ENCODE measurements at places on chromosomes 5 and 9.

DNA sequence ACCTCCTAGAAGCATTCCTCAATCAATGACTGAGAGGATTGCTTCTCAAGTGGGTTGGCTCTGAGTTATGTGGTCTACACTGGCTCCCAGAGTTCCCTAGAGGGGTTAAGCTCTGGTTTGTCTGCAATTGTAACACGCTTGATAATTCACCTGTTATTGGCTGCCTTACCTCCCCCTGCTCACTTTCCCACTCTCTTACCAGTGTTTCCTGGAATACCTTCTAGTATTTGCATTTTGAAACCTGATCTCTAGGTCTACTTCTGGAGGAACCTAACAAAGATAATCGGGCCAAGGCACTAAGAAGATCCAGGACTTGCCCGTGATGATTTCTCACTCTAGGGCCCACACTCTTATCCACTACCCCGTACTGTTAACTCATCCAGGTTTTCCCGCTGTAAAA, 110.1 kb upstream of the MAP3K1 start:
- DNase-seq, result no peak

GRCh38 chr9:108056084-108056804, 566.7 kb upstream of the KLF4 start:
- no peak for DNase-seq

DNA sequence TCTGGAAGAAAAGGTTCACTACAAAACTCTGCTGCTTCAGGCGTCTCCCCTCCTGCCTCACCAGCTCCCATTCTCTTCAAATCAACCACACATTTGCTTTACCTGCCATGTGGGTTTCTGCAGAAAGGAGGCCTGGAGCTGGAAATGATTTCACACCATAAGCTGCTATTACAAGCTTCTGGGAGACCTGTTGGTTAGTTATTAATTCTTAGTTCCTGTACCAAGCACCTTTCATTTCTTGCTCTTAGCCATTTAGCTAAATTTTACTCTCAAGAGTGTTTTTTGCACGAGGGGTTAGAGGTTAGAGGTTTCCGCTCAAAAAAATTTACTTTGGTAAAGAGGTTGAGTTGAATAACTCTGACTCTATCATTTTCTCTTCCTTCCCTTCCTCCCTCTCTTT, 70.3 kb downstream of the MAP1B start:
- DNase-seq, result no peak

DNA sequence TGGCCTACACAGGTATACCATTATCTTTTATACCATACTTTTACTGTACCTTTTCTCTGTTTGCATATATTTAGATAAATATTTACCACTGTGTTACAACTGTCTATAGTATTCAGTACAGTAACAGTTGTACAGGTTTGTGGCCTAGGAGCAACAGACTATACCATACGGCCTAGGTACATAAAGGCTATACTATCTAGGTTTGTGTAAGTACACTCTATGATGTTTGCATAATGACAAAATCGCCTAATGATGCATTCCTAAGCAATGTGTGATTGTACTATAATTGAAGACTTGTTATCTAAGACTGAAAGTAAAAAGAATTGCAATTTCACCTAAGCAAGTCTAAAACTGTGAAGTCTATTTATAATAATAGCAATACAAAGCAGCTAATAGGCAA, 3.9 kb downstream of the C9orf72 start:
- DNase-seq, result no peak

GRCh38 chr5:148466236-148466580, 82.5 kb downstream of the FBXO38 start:
- DNase-seq, result no peak

GRCh38 chr9:99472916-99473245, 250.8 kb downstream of the SEC61B start:
- DNase-seq, result no peak

- DNase-seq, result no peak
Observed at GRCh38 chr5:43227655-43228054, 35.6 kb downstream of the NIM1K start.

DNA sequence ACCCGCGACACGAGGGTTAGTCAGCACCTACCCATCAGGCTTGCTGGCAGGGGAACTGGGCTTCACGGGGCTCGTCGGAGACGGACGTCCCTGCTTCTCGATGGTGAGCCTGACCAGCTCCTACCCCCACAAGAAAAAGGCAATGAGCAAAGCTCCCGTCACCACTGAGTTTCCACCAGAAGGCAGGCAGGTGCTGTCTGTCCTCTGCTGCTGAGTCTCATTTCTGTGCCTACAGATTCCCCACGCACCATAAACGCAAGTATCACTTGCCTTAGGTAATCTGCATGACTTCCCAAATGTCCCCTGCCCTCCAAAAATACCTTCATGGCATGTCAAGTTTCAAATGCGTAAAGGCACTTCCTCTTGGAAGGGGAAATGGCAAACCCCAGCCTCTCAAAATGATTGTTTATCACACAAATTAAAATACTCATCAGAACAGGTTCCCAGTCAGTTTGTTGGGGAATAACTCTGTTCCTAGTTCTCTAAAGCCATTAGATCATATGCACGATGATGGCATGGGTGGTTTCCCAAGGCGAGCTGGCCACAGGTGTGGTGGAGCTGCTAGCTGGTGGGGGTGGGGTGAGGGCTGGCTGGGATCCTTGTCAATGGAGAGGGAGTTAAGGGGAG, 85.0 kb downstream of the PRRT1B start:
- DNase-seq, result peak; percentile 56

DNA sequence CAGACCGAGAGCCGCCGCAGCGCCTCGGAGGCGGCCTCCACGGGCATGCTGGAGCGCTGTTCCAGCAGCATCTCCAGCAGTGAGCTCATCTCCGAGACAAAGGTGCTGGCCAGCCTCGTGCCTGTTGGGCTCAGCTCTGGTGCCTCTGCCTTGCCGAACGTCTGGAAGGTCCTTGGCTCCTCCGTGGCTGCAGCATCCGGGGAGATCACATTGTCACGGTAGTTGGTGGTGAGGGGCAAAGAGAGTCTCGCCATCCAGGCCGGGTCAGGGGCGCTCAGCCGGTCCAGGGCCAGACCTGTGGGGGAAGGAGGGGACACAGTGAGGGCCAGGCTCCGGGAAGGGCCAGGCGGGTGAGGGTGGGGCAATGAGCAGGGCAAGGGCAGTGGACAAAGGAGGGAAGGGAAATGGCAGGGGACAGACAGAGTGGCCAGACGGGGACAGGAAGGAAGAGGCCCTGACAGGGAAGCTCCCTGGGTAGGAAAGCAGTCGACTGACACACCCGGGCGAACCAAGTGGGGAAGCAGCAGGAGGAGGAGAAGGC, 12.4 kb downstream of the PCDH12 start:
- no peak for DNase-seq

- no peak for DNase-seq
Observed at GRCh38 chr9:68983008-68983411, 30.9 kb downstream of the PRKACG start.

DNA sequence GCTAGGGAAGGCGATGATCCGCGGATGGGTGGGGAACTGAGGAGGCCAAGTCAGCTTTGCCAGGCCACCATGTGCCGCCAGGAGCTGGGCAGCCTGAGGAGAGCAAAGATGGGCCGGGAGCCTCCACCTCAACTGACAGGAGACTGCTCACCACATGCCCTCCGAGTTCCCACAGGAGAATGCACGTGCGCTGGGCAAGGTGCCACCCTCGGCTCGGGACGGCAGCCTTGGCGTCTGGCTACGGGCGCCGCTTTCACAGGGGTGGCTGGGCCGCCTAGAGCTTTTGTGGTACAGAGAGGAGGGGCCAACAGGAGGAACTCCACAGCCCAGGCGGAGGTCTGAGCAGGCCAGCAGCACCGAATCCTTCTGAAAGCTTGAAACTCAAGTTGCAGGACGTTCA, 5.3 kb upstream of the TBC1D9B start:
- DNase-seq, result no peak

DNA sequence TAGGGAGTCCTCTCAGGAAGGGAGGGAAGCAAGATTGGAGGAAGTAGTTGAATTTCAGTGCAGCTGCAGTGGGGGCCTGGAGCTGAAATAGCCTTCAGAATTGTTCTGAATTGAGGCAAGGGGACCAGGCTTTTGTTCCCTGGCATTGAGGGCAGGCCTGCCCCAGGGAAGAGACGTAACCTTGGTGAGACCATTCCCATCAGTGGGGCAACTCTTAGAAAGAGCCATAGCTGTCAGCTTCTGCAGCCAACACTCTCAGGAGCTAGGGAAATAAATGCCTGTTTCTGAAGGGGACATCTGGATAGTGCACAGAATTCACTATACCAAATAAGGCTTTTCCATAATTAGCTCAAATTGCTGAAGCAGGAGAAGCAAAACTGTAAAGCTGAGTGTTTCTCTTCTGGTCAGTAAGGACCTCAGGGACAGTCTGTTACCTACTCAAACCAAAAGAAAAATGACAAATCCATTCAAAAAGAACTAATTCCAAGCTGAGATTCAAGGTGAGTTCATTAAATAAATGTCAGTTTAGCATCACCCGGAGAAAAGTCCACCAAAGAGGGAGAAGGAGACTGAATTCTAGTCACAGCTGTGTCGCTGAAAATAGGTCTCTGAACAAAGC, 44.0 kb downstream of the LYRM7 start:
- no peak for DNase-seq

DNA sequence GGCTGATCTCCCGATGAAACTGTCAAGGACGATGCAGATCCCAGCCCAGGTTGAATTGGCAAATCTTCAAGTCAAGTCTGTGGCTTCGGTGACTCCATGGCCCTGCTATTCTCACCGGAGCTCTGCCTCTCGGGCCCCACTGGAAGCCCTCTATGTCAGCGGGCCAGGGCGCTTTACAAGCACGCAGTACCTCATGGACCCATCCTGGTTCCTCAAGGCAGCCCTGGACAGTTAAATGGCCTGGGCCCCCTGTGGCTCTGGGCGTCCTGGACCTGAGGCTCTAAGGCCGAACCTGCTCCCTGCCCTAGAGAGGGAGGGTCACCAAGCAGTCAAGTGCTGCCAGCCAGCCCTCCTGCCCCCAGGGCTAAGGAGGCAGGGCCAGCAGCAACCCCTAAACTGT, 45.3 kb downstream of the STC2 start:
- DNase-seq, result no peak

DNA sequence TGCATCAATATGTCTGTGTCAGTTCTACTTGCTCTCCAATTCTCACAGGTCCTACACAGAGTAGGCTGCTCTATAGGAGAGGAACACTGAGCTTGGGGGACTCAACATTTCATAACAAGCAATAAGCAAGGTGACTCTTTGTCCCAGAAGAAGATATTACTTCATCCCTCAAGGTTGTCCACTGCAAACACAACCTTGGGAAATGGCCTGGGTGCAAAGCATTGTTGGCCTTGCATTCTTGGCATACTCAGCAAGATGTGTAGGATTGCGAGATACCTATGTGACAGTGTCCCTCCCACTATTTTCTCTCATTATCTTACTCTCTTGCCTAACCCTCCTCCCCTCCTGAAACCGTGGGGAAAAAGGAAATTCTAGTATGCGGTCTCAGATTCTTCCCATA, 169.8 kb upstream of the FREM1 start:
- DNase-seq, result no peak

- no peak for DNase-seq
Observed at GRCh38 chr5:80141681-80142080, 106.5 kb downstream of the THBS4 start.

DNA sequence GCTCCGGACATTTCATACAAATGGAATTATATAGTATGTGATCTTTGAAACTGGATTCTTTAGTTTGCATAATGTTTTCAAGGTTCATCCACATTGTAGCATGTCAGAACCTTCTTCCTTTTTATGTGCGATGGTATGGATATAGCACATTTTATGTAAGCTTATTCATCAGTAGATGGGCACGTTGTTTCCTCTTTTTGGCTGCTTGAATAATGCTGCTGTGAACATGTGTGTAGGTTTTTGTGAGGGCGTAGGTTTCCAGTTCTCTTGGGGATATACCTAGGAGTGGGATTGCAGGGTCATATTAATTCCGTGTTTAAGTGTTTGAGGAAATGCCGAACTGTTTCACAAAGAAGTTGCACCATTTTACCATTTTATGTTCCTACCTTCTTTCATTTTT, 187.8 kb downstream of the NR3C1 start:
- no peak for DNase-seq

DNA sequence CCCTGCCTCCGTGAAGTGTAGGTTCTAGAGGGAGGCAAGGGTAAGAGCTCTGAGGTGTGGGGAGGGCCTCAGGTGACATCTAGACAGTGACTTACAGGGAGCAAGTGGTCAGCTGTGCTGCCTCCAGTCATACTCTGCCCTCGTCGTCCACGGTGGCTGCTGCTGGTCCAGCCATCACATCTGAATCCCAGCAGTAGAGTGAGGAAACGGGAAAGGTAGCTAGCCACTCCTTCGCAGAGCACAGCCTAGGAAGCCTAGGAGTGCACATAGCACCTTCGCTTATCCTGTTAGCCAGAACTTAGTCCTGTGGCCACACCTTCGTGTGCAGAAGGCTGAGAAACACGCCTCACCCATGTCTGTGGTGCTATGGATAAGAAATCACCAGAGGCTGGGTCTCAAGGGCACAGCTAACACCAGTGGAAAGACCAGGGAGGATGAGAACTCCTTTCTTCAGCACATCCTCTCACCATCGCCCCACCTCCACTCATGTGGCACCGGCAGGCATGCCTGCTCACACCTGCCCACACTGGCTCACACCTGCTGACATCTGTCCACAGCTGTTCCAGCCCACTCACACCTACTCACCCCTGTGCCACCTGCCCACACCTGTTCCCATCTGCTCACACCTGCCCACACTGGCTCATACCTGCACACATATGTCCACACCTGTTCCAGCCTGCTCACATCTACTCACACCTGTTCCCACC, 44.5 kb upstream of the SLC6A19 start:
- DNase-seq, result no peak

DNA sequence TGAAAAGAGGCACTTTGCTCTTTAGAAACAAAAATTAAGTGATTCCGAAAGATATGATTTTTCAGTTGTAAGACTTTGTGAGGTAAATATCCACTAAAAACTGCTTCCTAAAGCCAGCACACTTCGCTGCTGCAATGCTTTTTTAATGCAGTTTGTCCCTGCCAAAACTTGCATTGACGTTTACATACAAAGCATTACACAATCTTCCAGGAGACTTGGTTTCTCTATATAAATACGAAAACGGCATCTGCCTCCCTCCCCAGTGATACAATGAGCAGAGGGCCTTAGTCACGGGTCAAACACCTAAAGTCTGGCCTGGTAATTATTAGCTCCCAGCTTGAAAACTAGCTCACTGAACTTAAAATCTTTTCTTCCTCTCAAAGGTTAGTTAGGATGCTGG, 170.7 kb downstream of the TSSK1B start:
- no peak for DNase-seq

- DNase-seq, result no peak
Observed at GRCh38 chr9:87602933-87603643, 105.4 kb downstream of the DAPK1 start.

GRCh38 chr5:156423597-156423996, 96.6 kb downstream of the SGCD start:
- no peak for DNase-seq

DNA sequence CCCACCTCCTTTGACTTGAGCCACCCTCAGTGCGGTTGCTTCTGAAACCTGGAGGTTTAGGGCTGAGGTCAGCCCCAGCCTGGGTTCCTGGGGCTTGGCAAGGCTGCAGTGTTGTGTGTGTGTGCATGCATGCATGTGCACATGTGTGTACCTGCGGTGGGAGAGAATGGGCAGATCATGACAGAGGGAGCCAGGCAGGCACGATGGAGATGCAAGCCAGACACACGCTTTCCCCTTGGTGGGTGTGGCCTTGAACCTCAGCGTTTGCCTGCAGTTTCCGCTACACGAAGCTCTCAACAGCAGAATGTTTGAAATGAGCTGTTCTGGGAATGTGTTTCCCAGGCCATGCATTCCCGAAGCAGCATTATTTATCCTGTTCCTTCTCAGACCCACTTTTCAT, 65.9 kb upstream of the RAPGEF1 start:
- DNase-seq, result no peak

- DNase-seq, result no peak
Observed at GRCh38 chr5:150619359-150620230, 20.9 kb upstream of the SYNPO start.

GRCh38 chr9:21933281-21933680, 60.9 kb downstream of the CDKN2A start:
- no peak for DNase-seq

Data from naive B cell (primary cell).